ENCODE measurements at places on chromosomes 7 and 10.
A peak's percentile ranks its signal among the peaks of the same experiment; 100 is the strongest.

GRCh38 chr10:111972109-111972508 lies 211.5 kb downstream of the GPAM start:
- DNase-seq = no peak

DNA sequence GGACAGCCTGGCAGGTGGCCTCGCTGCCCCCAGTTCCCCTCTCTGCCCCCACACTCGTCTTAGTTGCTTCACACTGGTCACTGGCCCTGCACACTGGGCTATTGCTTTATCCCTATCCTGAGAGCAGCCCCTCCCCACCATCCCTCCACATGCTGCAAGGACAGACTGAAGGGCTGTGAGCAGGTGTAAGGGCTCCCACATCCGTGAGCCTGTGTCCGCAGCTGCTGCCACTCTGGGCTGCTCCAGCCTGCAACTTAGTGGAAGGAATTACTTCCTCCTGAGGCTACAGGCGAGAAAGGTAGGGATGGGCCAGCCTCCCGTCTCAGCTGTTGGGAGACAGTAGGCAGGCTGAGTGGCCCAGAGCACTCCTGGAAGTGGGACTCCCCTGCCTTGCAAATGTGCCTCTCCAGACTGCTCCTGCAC lies 3.8 kb downstream of the RARRES2 start:
- DNase-seq = no peak

DNA sequence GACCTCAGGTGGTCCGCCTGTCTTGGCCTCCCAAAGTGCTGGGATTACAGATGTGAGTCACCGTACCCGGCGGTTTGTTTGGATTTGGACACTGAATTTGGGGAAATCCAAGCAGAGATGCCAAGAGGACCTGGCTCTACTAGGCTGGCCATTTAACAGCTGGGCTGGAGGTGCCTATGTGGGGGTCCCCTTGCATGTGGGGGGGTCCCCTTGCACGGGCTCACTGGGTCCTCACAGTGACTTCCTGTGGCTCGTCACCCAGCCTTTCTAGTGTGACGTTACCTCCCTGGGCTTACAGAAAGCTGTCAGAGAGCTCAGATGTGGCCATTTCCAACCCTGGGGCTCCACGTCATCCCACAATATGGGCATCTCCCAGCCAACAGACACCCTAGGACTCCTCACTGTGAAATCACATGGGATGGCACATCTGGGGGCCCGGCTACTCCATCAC lies 49.3 kb upstream of the GNA12 start:
- DNase-seq = no peak

- DNase-seq = no peak
Measured at GRCh38 chr10:95873651-95874050, 34.1 kb upstream of the CC2D2B start.

GRCh38 chr7:101687791-101688182 lies 58.7 kb upstream of the MYL10 start:
- no peak for DNase-seq

GRCh38 chr10:18140149-18140956 lies at the start of gene CACNB2:
Gene CACNB2 (plus strand): TSS chr10:18140424.
- DNase-seq = no peak

DNA sequence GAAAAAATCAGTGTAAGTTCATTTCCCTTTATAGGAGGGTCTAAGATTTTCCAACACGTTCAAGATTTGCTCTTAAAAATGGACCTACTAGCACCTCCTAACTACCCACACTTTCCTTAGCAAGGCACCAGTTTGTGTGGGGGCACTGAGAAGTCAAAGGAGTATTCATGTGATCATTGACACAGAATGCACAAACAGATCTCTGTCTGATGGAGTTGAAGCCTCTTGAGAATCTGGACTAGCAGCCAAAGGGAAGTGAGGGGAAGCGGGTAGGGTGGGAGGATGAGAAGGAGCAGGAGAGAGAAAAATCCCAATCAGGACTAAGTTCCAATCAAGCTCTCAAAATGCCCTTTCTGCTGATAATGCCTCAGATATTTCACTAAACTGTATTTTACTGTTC lies 4.1 kb downstream of the MMS19 start:
- DNase-seq = no peak

GRCh38 chr10:133318494-133319127 lies 9.9 kb downstream of the ZNF511 start:
- peak; percentile 64 for DNase-seq

- DNase-seq = no peak
Measured at GRCh38 chr10:32481606-32482005, 35.7 kb downstream of the CCDC7 start.

DNA sequence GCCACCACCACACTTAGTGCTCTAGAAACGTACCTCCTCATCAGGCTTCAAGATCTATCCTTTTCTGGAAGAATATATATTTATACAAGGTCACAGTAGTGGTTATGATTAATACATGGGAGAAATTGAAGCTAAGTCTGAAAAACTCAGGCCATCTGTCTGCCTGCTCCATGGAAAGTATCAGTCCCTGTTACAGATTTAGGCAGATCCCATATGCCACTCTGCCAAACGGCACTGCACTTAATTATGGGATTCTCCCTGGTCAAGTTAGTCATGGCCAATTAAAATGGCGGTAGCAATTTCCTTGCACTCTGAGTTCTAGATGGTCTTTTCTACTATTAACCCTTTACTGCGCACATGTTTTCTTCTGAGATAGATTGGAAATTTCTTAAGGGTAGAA lies 740.0 kb downstream of the SUGCT start:
- no peak for DNase-seq

DNA sequence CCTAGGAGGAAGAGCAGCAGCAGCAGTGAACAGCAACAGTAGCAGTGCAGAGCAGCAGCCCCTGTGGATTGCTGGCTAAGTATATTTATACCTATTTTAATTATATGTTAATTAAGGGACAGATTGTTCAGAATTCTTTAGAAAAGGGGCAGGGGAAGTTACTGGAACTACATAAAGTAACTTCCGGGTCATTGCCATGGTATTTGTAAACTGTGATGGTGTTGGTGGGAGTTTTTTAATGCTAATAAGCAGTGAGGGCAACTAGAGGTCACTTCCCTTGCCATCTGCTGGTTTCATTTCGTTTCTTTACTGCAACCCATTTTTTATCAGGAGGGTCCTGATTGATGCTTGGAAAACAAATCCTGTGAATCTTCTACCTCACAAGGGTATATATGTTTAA lies 229.8 kb upstream of the PODXL start:
- DNase-seq = no peak

DNA sequence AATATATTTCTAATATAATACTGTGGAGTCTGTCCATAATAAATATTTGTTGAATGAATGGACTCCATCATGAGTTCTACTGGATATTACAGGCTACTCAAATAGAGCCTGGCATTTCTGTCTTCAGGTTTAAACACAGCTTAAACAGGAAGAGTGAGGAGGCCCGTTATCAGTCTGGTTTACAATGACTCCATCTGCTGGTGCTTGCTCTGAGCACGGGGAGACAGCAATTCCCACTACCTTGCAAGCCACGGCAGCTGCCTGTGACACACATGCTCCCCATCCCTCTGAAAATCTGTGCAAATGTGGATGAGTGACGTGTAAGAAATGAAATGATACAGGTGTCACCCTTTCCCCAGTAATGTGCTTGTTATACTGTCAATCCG lies 293.5 kb upstream of the IMMP2L start:
- DNase-seq = no peak
